ENCODE measurements at places on chromosomes 4 and X.

DNA sequence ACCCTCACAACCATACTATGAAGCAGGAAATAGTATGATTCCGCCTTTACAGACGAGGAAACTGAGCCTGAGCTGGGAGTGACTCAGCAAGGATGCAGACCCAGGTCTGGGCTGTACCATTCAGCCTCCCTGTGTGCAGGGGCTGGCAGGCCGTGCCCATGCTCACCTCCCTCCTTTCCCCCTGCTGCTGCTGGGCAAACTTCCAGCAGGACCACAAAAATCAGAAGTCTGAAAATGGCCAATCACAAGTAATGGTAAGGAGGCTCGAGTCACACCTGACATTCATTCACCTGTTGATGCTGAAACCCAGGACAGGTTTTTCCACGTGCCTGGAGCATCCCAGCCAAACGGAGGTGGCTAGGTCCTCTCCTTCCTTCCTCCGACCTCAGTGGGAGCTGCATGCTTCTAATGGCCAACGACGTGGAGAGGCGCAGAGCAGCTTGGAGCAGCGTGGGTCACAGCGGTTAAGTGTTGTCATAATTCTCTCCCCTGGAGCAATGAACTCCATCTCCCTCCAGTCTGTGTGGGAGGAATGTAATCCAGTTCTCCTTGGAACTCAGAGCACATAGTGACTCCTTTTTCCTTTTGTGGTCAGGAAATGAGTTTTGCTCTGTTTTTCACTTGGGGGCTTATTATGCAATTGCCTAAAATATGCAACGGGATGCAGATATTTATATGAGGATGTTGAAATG, 371.7 kb downstream of the BCOR start:
- no peak for DNase-seq

- DNase-seq, result no peak
Observed at GRCh38 chr4:168199260-168199957, 107.1 kb downstream of the ANXA10 start.

GRCh38 chr4:54439831-54440243, 210.7 kb downstream of the PDGFRA start:
- no peak for DNase-seq

DNA sequence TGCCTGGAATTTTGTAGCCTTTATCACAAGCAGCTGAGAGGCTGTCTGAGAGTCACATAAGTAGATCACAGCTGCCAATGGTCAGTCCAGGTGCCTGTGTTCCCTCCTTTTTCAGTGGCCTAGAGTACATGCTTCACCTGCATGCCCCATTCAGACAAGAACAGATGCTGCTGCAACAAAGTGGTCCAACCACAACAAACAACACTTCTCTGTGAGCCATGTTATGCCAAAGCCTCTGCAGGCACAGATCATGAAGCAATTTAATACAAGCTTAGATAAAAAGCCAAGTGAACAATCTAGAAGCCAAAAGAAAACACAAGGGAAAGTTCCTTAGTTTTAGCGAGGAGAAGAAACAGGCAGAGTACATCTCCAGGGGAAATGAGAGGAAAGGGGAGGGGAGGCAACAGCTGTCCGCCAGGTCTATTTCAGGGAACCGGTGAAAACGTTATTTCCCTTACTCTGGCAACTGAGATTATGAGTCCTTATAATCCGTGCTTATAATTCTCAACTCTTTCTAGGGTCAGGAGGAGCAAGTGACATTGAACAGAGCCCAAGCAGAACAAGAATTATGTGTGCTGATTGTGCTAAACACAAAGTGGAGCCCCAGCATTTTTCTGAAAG, 92.6 kb downstream of the TSPAN5 start:
- DNase-seq, result no peak

- DNase-seq, result no peak
Observed at GRCh38 chrX:16838202-16839066, 31.7 kb downstream of the RBBP7 start.

DNA sequence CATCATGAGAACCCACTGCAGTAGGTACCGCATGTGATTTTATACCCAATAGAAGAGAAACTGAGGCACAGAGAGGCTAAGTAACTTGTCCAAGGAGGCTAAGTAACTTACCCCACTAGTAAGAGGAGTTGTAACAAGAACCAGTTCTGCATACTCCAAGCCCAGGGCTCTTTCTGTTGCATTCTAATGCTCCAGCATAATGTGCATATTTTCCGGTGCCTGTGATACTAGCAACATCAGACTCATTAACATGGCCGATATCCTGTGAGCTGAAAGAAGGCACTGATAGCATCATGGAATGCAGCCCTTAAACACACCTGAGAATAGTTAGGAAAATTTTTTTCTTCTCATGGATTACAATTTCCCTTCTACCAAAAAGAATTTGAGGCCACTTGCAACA, 39.7 kb upstream of the KLF3 start:
- DNase-seq, result no peak

- DNase-seq, result no peak
Observed at GRCh38 chr4:182242787-182243186, 415 bp upstream of the TENM3 start.

- no peak for DNase-seq
Observed at GRCh38 chrX:119030990-119031389, 41.8 kb upstream of the CT47C1 start.

- DNase-seq, result no peak
Observed at GRCh38 chr4:108337923-108338322, 169.2 kb upstream of the LEF1 start.

DNA sequence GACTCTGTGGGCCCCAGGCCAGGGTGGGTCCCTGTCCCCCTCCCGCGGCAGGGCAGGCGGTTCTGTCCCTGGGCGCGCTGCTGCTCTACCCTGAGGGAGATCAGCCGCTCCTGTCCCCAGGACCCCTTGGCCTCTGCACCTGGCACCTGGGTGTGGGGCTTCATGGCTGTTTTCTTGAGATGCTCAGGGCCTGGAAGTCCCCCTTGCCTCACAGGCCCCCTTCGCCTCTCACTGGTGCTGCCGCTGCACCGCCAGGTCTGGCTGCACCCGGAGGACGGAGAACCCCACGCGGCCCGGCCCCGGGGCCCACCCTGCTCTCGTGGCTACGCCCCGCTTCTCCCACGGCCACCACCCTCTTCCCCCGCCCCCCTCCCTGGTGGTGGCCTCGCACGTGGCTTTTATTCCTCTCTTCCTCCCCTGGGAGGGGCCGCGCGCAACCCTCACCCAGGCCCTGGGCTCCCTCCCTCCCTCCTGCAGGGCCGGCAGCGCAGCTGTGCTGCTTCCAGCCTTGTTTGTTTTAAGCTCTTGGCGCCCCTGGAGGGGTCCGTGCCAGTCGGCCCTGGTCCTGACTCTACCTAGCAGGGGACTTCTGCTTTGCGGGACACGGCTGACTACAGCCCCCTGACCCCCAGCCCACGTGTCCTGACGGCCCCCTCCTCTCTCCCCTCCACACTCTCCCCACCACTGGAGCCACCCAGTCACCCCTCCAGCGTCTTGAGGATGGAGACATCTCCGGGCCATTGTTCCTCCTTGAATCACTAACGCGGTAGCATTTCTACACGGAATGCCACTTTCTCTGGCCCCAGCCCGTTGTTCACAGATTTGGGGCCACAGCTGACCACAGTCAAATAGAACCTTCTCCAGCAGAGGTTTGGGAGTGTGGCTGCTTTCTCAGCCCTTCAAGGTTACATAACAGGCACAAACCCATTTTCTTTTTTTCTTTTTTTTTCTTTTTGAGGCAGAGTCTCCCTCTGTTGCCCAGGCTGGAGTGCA, 20.6 kb upstream of the CLDN24 start:
- no peak for DNase-seq

DNA sequence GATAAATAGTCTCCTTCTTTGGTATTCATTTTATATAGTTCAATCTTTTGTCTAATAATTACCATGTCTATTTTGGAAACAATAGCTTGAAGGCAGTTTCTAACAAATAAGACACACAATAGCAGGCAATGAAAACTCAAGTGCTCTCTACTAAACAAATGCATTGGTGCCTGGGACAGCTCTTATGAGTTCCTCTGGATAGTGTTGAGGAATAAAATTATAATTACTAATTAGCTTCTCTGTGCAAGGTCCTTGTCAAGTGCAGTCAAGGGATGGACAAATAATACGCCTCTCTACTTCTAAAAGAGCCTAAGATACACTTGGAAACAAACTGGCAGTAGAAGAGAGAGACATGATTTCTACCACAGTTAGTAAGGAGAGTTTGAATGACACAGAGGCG, 229.0 kb upstream of the GLRA2 start:
- no peak for DNase-seq

- no peak for DNase-seq
Observed at GRCh38 chr4:84948056-84948455, 18.4 kb downstream of the WDFY3 start.

DNA sequence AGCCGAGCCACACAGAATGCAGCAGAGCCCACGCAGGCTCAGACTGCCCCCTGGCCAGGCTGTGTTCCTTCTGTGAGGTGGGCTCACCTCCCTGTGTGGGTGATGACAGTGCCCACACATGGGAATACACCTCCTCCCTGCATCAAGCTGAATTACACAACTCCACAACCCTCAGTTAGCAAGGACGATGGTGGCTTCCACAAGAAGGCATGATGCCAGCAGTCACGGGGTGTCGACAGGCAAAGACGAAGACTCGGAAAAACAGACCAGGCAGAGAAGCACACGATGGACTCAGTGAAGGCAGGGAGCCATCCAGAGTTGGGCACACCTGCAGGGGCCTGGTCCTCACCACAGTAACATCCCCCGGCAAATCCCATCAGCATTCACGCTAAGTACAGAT, 12.1 kb downstream of the LETM1 start:
- no peak for DNase-seq

- no peak for DNase-seq
Observed at GRCh38 chr4:158788516-158788915, 19.7 kb downstream of the FNIP2 start.

GRCh38 chr4:70538869-70539268, 20.5 kb downstream of the AMTN start:
- no peak for DNase-seq

DNA sequence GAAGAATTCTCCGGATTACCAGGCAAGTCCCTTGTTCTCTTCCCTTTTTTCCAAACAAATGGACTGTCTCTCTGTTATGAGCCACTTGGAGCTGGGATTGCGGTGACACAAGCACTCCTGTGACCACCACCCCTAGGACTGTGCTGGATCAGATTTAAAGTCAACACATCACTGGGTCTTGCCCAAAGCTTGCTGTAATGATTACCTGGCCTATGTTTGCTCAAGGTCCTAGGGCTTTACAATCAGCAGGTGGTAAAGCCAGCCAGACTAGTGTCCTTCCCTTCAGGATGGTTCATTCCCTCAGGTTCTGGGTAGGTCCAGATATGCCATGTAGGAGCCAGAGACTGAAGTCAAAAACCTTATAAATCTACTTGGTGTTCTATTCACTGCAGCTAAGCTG, 144.7 kb downstream of the COX18 start:
- no peak for DNase-seq
